Dermis microvascular lymphatic vessel endothelial cell (primary cell): ENCODE measurements at places on chromosomes 7 and 10. TPM values are rescaled to one million over a fixed set of nuclear protein-coding genes. Genes with fewer than 3 reads are reported as not detected.

The CCDC146 gene
- 0.26 and 1.5 TPM in 2 replicates for total RNA-seq

The CDH23 gene
- total RNA-seq = under 0.01 TPM in 2 replicates

The ACSM6 gene
- total RNA-seq = not detected in 2 replicates

The HOXA2 gene
- total RNA-seq = 0.25 and 0.39 TPM in 2 replicates

The MNX1 gene
- total RNA-seq = under 0.01 TPM in 2 replicates

The CCDC3 gene
- total RNA-seq = 0.13 and 1.5 TPM in 2 replicates

The NPY4R gene
- total RNA-seq = not detected in 2 replicates

The ADARB2 gene
- total RNA-seq = 0.13 TPM in 1 of 2 replicates, not detected in the other

The IL2RA gene
- total RNA-seq = not detected in 2 replicates

The BMPER gene
- 0.13 and 4.9 TPM in 2 replicates for total RNA-seq

The PVRIG gene
- total RNA-seq = not detected in 2 replicates
